ENCODE measurements at places on chromosomes 4 and X.

GRCh38 chrX:130987241-130987640 lies 70.9 kb upstream of the ARHGAP36 start:
- no peak for DNase-seq

DNA sequence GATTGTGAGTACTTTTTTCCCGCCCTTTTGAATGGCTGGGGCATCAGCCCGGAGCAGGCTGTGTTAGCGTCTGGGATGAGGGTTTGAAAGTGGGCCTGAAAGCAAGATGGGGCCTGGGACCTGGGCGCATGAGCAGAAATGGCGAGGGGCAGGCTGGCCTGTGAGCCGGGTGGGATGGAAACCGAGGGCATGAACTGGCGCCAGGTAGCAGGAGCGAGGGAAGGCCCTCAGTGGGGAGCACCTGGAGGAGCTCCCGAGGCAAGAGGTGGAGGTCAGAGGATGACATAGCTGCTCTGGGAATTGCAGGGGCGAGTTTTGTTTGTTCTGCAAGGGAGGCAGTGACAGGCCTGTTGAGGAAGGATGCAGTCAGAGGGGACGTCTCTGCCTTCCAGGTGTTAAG lies 68.6 kb downstream of the RGS12 start:
- DNase-seq: no peak

DNA sequence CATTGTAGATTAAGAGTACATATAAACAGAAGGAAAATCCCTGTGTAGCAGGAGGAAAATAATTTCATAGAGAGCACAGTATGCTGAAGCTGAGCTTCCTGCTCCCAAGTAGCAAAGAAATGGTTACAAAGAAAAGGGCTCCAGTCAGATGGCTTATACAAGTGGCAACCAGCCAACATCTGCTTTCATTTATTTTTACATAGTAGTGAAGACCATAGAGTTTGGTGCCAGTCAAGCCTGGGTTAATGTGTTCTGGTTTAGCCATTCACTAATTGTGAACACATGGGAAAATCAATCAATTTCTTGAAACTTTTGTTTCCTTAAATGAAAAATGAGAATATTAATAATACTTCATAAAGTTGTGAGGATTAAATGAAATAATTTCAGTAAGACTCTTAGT lies 111.3 kb upstream of the ELOVL6 start:
- DNase-seq: no peak

DNA sequence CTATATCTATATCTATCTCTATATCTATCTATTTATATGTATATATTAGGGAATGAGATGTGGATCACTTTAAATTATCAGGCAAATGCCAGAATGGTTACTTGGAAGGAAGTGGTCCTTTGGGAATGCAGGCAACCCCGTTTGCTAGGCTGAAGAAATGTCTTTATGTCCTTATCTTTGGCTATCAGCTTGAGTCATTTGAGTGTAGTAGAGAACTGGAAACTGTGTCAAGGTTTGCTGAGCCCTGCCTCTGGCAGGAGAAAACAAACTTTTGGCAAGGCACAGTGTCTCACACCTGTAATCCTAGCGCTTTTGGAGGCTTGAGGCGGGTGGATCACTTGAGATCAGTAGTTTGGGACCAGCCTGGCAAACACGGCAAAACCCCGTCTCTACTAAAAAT lies 167.3 kb downstream of the ACTRT1 start:
- DNase-seq: no peak

DNA sequence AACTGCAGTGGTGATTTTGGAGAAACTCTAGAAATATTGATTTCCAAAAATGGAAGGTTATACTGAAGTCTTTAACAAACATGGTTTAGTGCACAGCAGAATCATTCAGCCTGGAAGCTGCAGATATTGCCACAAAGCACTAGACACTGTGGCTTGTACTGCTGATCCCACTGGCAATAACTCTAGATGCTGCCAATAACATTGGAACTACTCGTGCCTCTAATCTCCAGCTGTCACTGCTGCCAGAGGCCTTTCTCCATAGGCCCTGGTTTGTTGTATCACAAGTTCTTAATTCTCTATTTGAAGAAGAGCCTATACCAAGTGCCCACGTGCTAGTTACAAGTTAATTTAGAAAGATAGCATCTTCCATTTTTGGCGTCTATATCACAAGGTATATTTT lies 19.3 kb downstream of the DMP1 start:
- DNase-seq: no peak

DNA sequence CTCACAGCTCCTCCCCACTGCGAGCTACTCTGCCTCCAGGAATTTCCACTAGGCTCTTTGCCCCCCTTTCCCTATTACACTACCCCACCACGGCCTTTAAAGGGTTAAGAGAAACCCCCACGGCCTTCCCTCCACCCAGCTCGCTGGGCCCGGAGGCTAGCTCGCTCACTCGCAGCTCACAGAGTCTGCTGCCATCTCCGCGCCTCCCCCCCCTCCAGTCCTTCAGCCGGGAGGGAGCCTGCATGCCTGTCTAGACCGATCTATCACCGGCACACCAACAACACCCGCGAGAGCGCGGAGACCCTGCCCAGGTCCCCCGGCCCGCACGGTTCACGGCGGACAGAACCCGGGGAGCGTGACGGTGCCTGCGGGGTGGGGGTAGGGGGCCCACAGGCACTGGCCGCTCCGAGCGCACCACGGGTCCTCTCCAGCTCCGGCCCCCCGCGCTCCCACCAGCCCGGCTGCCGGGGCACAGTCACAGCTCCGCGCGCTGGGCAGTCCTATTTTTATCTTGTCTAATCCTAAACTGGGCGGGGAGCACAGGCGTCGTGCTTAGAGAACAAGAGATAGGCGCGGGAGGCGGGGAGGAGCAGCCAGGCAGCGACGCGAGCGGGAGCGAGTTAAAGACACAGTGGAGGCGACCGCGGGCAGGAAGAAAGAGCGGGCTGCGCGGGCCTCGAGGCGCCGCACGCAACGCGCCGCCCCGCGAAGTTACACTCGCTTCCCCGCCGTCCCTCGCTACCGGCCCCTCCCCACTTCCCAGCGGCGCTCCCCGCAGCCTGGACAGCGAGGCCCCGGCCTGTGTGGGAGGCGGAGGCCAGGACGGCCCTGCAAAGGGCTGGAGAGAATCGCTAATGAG lies 3.5 kb downstream of the BCOR start:
- DNase-seq: no peak

DNA sequence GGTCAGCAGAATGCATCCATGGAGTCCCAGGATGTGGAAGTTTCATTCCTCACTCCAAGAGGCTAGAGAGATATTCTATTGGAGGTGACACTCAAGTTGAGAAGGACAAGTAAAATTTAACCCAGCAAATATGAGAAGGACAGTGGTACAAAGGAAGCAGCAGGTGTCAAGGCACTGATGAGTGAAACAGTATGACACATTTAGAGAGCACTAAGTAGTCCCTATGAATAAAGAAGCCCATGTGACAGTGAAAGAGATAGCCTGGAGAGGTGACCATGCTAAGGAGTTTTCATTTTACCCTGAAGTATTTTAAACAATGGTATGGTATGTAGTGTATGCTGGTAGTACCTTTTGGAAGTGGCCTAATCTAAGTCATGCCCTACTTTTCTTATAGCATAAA lies 9.2 kb downstream of the BMX start:
- no peak for DNase-seq

DNA sequence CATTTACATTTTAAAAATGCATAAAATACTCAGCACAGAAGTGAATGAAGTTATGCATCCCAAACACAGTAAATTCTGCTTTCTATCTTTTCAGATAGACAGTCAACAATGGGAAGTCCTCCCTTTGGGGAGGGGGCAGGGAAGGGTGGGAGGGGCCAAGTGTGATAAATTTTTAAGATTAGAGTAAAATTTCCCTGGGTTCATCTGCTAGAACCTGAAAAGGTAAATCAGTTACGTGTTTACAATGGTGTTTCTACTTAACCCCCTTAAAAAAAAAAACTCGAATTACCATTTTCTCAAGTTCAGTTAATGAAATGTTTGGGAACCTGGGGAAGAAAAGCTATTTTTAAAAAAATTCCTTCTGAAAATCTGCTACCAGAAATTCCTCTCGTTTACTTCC lies 9.1 kb downstream of the PITX2 start:
- no peak for DNase-seq

DNA sequence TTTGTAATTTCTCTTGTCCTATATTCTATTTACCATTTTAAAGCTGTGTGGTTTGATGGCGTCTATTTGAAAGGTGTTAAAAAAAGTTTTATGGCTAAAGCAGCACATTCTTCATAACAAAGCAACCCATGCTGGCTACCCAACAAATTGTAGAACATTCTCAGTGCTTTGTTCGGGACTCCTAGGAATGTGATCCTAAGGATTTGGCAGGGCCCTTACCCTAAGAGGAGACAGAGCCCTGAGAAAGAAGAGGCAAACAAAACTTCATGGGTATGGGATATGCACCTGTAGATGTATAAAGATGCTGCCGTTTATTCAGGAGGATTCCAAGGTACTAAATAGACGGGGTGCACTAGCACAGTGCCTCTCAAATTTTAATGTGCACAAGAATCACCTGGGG lies 370.8 kb upstream of the DIPK2B start:
- no peak for DNase-seq

GRCh38 chrX:113522814-113523213 lies 682.2 kb upstream of the AMOT start:
- DNase-seq: peak; percentile 2

DNA sequence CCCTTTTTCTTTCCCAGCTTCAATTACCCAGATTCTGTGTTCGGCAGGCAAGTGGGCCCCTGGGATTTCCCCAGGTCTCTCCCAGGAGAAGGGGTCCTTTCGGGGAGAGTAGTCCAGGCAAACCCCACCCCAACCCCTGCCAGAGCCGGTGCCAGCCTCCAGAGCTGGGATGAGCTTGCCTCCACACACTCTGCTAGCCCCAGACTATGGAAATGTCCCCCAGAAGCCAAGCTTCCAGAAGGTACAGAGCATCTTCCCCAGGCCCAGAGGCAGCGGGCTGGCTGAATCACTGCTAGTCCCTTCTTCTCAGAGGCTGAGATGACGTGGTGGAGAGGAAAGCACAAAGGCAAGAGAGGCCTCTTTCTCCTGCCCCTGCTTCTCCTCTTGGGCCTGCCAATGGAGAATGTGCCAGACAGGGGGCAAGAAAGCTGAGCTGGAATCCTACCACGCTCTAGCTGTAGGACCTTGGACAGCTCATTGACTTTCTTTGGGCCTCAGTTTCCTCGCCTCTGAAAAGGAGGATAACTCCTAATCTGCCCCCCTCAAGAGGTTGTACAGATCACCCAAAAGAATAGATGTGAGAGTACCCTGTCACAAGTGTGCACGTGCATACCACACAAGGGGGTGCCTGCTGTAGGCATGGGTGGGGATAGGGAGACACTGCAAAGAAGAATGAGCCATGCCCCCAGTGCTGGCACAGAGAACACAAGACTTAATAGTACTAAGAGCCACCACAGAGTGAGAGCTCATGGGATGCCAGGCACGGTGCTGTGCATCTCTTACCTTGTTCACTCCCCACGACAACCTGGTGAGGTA lies 2.1 kb downstream of the SASH3 start:
- DNase-seq: no peak

DNA sequence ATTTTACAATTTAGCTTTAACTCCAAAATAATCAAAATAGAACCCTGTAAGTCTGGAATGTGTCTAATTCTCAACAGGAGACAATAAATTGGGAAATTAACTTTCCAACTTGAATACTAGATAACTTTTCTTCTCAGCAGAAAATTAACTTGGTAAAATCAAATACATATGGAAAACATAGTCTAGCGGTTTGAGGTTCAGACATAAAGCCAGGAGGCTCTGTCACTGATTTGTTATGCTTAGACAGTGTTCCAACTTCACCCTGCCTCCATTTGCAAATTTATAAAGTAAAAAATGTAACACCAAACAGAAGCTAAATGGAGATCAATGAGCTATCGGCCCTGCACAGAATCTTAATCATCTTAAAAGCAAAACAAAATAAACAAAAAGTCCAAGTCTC lies 46.3 kb downstream of the TBCK start:
- no peak for DNase-seq

DNA sequence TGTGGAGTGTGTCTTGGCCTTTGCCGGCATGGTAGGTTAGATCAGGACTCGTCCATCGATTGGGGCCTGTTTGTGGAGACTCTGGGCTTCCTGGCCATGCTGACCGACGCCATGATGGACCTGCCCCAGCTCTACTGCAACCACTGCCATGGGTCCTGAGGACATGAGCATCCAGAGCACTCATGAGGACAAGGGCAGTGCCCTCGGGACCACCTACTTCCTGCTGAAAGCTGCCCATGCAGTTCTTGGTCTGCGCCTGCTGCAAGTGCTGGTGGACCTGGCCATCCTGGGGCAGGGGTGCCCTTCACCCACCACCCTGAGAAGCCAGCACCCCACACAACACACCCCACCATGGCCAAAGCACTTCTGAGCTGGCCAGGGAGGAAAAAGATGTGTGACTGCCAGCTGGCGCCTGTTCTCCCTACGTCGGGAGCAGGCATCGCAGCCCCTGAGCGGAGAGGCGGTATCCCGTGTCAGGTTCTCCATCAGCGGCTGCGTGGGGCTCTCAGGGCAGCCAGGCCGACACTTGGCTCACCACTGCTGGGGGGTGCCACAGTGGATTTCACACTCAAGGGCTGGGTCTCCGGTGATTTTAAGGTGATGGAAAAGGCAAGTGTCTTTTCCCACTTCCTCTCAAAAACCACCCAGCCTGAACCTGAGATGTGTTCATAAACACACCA lies 106.4 kb downstream of the SCD5 start:
- no peak for DNase-seq

DNA sequence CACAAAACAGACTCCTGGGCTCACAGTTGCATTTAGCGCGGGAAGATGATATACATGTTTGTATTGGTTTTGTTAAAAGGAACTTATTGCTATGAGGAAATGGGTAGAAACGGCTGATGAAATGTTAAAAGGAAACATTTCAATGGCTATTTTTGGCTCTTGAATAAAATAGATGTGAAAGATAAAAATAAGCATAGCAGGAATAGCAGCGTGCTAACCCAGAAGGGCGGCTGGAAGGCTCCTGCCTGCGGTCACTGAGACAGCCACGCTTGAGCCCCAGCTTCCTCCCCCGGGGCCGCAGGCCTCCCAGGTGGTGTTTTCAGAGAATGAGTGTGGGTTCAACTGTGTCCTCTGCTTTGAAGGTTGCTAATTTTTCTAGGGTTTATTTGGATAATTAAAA lies 35.0 kb upstream of the CLCN4 start:
- DNase-seq: peak; percentile 71

- no peak for DNase-seq
Observed at GRCh38 chrX:70527053-70527452, 82.4 kb downstream of the DLG3 start.

GRCh38 chrX:69189576-69190371 lies 24.5 kb upstream of the PJA1 start:
- DNase-seq: no peak

- no peak for DNase-seq
Observed at GRCh38 chr4:177287255-177287654, 22.4 kb upstream of the NEIL3 start.

- DNase-seq: no peak
Observed at GRCh38 chr4:81304871-81305270, 89.8 kb upstream of the PRKG2 start.

GRCh38 chrX:48728653-48729052 lies 32.1 kb downstream of the SUV39H1 start:
- no peak for DNase-seq
